ENCODE measurements at places on chromosomes 7 and 10.

- no peak for DNase-seq
Measured at GRCh38 chr7:100077205-100077604, 4.3 kb downstream of the ZNF3 start.

DNA sequence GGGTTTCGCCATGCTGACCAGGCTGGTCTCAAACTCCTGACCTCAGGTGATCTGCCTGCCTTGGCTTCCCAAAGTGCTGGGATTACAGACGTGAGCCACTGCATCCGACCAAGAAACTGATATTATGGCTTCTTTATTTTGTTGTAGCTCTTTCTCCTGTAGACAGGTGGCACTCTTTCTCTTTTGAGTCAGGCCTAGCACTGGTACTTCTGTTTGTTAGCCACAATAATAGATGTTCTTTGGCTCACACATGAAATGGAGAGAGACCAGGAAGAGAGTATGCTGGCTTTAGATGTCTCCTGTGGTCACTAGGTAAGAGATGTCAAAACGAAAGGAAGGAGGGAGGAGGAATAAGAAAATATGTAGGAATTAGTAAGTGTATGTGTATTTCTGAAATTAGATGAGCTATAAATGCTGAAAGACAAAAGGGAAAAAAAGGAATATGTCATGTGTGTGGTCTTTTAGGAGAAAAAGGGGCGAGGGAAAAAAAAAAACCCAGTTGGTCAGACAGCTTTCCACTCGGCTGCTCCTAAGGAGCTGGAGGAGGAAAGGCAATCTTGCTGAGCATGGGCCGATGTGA lies 78.7 kb downstream of the CLEC2L start:
- DNase-seq: no peak

- DNase-seq: no peak
Measured at GRCh38 chr10:95240811-95241210, 46.8 kb downstream of the ACSM6 start.

DNA sequence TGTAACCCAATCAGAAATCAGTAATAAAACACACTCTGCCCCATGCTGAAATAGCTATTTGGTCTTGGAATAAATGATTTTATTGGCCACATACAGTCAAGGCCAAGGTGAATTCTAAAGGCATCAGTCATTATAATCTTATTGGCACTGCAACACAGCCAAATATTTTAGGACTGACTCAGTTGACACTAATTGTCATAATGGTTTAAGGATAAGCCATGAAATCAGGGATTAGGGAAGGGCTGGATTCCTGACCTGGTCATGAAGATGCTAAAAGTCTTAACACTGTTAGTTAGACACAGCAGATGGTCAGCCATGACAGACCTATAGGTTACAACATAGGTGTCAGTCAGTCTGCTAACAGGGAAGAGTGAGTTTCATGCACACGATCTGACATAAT lies 330.3 kb upstream of the NPSR1 start:
- DNase-seq: no peak

DNA sequence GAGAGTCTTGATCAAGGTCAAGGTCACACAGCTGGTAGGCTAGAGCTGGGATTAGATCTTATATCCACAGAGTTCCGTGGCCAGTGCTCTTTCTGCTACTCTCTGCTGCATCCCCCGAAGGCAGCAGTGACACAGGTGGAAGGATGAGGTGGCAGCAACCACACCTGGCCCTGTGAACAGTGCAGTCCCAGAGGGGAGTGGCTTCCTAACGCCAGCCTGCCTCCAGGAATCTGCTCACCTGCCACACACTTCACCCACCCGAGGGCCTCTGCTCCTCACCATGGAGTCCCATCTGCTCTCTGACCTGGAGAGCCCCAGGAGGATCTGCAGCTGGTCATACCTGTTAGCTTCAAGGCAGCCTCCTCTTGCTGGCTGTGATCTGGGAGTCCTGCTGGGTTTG lies 484.2 kb downstream of the PLXNA4 start:
- DNase-seq: no peak

GRCh38 chr7:81430150-81430549 lies 339.7 kb downstream of the HGF start:
- no peak for DNase-seq

GRCh38 chr7:22997871-22998518 lies 15.9 kb downstream of the HYCC1 start:
- DNase-seq: no peak

DNA sequence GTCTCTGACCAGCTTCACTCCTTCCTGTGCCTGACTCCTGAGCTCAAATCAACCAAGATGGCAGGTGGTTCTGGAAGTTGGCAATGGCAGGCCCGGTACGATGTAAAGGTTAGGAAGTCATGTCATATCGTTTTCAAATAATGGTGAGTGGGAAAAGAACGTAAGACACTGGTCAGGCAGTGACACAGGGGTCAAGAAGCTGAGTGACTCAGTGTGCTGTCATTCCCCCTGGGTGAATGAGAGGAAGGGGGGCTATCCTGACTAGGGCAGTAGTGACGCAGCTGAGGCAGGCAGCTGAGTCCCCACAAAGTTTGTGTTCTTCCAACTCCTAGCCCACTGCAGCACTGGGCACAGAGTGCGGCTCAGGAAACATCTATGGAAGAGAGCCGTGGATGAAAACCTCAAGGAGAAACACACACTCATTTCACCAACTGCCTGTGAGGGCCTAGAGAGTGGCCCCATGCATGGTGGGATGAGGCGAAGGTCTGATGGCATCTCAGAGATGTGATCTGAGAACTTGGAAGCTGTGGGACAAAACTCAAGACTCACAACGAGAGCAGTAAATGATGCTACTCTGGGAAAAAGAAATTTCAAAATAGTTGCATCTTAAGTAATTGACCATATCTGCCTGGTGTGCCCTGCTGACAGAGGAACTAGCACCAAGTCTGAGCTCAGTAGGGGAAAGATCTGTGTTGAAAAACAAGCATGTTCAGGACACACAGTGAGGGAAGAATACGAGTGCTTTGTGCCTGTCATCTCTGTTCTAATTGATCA lies 23.2 kb downstream of the CREB3L2 start:
- DNase-seq: no peak

DNA sequence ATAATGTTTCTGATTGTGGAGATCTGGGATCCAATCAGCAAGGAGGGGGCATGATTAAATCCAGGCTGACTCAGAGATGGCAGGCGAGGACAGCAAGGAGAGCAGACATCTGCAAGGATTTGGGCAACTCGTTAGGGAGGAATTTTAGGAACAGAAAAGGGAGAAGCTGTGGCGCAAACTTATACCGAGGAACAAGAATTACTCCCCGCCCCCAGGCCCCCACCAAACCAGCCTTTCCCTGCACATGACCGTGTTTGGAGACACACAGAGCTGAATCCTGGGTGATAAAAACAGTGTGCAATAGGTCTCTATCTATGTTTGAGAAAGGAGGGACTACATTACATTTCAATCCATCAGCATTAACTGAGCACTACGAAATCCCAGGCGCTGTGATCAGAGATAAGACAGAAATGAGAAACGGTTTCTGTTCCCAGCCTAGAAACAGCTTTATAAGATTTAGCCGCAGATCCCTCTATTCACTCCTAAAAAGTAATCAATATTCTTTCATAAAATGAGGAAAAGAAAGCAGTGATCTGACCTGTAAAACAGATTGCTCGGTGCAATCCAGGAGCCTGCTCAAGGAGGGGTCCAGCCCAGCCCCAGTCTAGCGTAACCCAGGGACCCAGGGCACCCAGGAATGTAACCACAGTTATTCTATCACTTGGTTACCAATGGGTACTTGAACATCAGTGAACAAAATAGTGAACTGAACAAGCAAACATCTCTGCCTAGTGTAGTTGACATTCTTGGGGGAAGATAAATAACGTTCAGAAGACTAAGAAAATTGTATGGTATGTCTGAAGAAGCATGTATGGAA lies 37.2 kb upstream of the RAPGEF5 start:
- DNase-seq: no peak

- DNase-seq: no peak
Measured at GRCh38 chr10:33869028-33869427, 534.6 kb upstream of the NRP1 start.

GRCh38 chr7:8261711-8262695 lies at the start of gene ICA1:
TSS of gene ICA1 (minus strand) at chr7:8262167. CDS start at chr7:8235926, 26,241 bp downstream.
- no peak for DNase-seq

DNA sequence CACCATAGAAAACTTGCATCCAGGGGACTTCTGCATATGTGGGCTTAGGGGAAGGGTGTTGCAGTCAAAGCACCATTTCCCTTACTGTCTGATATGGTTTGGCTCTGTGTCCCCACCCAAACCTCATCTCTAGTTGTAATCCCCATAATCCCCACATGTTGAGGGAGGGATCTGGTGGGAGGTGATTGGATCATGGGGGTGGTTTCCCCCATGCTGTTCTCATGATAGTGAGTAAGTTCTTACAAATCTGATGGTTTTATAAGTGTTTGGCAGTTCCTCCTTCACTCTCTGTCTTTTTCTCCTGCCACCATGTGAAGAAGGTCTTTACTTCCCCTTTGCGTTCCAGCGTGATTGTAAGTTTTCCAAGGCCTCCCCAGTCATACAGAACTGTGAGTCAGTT lies 177.4 kb downstream of the ADK start:
- DNase-seq: no peak

DNA sequence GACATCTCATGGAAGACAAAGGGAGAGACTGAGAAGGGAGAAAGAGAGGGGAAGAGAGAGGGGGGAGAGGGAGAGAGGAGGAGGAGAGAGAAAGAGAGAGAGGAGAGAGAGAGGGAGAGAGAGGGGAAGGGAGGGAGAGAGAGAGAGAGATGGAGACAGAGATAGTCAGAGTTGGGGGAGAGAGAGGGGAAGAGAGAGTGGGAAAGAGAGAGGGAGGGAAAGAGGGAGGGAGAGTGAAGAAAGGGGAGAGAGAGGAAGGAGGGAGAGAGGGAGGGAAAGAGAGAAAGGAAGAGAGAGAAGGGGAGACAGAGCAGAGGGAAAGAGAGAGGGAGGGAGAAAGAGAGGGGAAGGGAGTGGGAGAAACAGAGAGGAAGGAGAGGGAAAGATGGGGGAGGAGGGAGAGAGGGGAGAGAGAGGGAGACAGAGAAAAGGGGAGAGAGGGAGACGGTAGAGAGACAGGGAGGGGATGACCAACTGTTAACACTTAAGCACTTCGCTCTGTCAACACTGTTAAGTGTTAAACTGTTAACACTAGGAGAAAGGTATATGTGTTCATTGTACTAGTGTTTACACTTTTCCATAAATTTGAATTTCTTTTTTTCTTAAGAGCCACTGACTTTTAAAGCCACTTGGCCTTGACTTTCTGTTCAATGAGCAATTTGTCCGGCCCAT lies 21.8 kb upstream of the SDK1 start:
- no peak for DNase-seq

- no peak for DNase-seq
Measured at GRCh38 chr10:123741711-123742110, 75.6 kb downstream of the GPR26 start.

GRCh38 chr10:89115876-89116627 lies 91.1 kb downstream of the CH25H start:
- no peak for DNase-seq

DNA sequence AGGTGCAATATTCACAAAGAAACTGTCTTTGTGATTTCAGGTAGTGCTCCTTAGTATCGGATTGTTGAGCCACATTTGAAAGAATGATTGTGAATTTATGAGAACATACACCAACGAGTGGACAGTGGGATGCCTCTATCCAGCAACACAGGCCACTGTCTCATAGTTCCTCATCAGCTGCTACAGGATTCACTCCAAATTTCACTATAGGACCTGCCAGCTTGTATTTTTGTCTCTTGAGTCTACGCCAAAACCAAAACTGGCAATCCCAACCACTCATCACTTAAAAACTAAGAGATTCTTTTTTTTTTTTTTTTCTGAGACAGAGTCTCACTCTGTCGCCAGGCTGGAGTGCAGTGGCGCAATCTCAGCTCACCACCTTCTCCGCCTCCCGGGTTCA lies 964.5 kb downstream of the CNTNAP2 start:
- DNase-seq: no peak

All from activated CD4-positive, alpha-beta T cell treated with anti-CD3 and anti-CD28 coated beads, Interleukin-2, amount 50 U/mL, for 24 hours (primary cell).